BE2C (cell line): ENCODE measurements at places on chromosomes 13 and 19.

DNA sequence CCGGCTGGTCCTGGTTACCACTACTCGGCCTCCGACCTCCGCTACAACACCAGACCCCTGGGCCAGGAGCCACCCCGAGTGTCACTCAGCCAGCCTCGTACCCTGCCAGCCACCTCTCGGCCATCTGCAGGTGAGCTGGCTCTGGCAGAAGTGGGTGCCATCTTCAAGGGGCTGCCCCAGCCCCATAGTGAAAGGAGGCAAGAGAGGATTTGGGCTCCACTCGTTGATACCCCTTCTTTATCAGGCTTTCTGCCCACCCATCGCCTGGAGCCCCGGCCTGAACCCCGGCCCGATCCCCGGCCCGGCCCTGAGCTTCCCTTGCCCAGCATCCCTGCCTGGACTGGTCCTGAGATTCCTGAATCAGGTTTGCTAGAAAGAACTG is 7.1 kb downstream of the LTBP4 start:
- no peak for DNase-seq

- DNase-seq: no peak
Measured at GRCh38 chr13:80649274-80649673, 308.3 kb upstream of the SPRY2 start.

DNA sequence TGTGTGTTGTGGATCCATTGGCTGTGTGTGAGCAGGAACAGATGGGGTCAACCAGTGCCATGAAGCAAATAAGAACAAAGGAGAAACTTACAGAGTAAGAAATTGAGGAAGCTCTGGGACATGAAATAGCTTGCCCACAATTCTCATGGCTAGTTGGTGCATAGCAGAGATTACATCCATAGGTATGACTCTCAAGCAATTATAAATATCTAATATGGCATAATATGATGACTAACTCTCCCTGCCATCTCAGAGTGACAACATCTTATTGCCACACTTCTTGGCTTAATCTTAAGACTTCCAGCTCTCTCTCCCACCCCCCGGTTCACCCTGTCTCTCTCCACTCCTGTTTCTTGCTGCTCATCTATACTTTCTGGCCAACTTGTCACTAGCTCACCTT is 53.3 kb downstream of the OXGR1 start:
- DNase-seq: no peak

GRCh38 chr13:99191900-99192399 is 8.7 kb upstream of the UBAC2 start:
- DNase-seq: no peak

DNA sequence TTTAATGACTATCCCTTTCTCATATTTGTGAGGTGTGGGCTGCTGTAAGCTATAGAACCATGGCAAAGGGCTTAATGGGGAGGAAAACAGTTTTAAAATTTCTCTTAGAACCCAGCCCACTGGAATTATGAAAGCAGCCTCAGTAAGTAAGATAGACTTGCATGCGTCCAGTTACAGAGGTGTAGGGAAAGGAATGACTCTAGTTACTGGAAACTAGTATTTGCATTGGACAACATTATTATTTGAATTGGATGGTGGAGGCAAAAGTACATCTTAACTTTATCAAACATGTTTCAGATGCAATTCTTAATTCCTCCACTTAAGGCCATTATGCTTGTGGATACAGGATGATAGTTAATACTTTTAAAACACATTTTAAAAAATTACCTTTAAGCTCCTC is 292.9 kb downstream of the SPRY2 start:
- DNase-seq: no peak
